Myocyte (in vitro differentiated cells): ENCODE measurements at places on chromosomes 13 and 19. TPM values are rescaled to one million over a fixed set of nuclear protein-coding genes. Genes with fewer than 3 reads are reported as not detected.

The PTGIR gene
- total RNA-seq, result 0.24 TPM in 1 of 2 replicates, not detected in the other

The KLK15 gene
- total RNA-seq, result not detected in 2 replicates

The HCST gene
- total RNA-seq, result not detected in 2 replicates

The GARIN5A gene
- total RNA-seq, result 1.5 and 3.0 TPM in 2 replicates

The DGKH gene
- total RNA-seq, result 2.6 and 2.7 TPM in 2 replicates

The FLT1 gene
- not detected in 2 replicates for total RNA-seq

The CCNA1 gene
- total RNA-seq, result 0.47 and 1.3 TPM in 2 replicates

The FGF14 gene
- total RNA-seq, result under 0.01 TPM in 1 of 2 replicates, not detected in the other

The MEDAG gene
- total RNA-seq, result 2.6 and 4.1 TPM in 2 replicates

The C19orf81 gene
- total RNA-seq, result not detected in 2 replicates

The RNF113B gene
- total RNA-seq, result not detected in 2 replicates

DNA sequence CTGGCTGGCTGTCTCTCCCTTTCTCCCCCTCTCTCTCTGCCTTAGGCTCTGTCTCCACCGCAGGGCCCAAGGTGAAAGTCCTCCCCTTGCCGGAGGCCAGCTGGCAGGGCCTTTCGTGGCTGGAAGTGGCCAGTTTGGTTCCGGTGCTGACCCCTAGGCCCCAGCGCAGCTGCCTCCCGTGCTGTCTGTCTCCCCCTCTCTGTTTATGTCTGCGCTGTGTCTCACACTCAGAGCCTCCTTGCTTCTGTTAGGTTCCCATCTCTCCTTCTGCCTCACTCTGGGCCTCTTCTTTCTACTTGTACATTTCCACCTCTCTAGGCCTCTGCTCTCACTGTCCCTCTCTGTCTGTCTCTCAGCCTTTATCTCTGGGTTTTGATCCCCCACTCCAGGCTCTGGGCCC, 13.1 kb downstream of the CCDC97 start:
- DNase-seq, result peak; percentile 90

GRCh38 chr19:13884726-13885591, 8.0 kb downstream of the NANOS3 start:
- no peak for DNase-seq

GRCh38 chr19:15368798-15369593, 10.6 kb downstream of the AKAP8 start:
- no peak for DNase-seq

GRCh38 chr13:59677966-59678814, 485.5 kb downstream of the DIAPH3 start:
- DNase-seq, result peak; percentile 67

GRCh38 chr19:44476559-44477408, 23.5 kb downstream of the ZNF180 start:
- peak; percentile 22 for DNase-seq

GRCh38 chr19:41334793-41335192, 18.9 kb downstream of the TGFB1 start:
- no peak for DNase-seq

DNA sequence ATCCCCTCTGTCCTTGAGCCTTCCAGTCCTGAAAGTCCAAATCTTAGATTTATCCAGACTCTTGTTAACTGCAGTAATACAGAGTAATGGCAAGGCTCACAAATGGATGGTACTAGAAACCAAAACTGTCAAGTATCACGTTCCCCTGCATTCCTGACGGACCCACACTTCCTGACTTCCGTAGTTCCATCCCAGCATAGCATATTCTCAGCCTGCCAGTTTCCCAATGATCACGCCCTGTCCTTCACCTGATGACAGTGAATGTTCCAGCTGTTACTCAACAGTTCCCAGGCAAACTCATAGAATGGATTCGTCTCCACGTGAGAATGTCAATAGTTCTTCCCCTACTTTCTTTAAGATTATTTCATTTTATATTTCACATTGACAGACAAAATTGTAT, 33.6 kb downstream of the SLC7A1 start:
- DNase-seq, result peak; percentile 20

DNA sequence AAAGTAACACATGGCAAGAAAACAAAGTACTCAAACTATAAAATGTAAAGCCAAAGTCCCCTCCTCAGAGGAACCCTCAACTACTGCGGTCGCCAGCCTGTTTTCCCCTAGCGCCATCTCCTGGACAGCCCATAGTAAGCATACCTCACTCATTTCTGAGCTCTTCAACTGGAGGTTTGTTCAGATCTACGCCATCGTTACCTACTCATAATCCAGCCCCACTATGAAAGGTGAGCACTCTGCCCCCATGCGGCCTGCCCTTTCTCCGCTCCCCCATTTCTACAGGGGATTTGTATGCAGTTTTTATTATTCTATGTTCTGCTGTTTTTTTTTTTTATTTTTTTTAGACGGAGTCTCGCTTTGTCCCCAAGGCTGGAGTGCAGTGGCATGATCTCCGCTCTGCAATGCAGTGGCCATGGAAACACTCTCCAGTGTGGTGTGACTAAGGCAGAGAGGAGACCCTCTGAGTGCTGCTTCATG, 26.2 kb downstream of the OPA3 start:
- DNase-seq, result peak; percentile 24

DNA sequence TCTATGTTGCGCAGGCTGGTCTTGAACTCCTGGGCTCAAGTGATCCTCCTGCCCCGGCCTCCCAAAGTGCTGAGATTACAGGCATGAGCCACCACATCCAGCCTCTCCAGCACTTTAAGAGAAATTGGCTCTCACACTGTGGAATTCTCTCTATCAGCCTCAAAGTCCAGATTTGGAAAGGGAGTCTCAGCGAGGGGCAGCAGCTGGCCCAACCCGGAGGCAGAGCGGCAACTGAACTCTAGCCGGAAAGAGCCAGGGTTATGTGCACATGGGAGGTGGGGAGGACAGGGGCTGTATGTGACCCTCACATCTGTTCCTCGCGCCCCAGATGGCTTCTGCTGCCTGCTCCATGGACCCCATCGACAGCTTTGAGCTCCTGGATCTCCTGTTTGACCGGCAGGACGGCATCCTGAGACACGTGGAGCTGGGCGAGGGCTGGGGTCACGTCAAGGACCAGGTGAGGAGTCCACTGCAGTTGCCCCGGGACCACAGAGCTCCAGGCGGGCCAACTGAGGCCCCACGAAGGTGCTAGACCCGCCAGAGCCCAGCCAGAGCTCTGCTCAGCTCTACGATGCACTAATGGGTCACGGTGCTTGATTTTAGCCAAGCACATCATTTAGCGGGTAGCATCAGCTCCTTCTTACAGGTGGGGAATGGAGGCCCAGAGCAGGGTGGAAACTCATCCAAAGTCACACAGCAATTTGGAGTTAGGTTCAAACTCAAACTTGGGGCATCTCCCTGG, 1.3 kb downstream of the CREB3L3 start:
- DNase-seq, result no peak

GRCh38 chr13:26742691-26743358, 17.8 kb downstream of the GPR12 start:
- no peak for DNase-seq

GRCh38 chr19:48969276-48970138, 4.4 kb downstream of the FTL start:
- no peak for DNase-seq

GRCh38 chr13:110483386-110483968, 78.0 kb downstream of the RAB20 start:
- DNase-seq, result no peak

DNA sequence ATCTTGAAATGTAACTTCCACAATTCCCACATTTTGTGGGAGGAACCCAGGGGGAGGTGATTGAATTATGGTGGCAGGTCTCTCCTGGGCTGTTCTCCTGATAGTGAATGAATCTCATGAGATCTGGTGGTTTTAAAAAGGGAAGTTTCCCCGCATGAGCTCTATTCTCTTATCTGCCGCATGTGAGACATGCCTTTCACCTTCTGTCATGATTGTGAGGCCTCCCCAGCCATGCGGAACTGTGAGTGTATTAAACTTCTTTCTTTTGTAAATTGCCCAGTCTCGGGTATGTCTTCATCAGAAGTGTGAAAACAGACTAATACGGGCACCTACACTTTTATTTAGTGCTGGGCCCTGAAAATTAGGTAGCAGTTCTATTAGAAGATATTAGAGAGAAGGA, 45.8 kb downstream of the TNFSF13B start:
- no peak for DNase-seq

- DNase-seq, result peak; percentile 69
These were observed 1707.6 kb upstream of the SLC10A2 start for GRCh38 chr13:104773775-104774174.

- peak; percentile 32 for DNase-seq
These were observed 13.5 kb upstream of the CCDC97 start for GRCh38 chr19:41296433-41296871.

GRCh38 chr19:3873151-3873550, 4.3 kb upstream of the ZFR2 start:
- no peak for DNase-seq

DNA sequence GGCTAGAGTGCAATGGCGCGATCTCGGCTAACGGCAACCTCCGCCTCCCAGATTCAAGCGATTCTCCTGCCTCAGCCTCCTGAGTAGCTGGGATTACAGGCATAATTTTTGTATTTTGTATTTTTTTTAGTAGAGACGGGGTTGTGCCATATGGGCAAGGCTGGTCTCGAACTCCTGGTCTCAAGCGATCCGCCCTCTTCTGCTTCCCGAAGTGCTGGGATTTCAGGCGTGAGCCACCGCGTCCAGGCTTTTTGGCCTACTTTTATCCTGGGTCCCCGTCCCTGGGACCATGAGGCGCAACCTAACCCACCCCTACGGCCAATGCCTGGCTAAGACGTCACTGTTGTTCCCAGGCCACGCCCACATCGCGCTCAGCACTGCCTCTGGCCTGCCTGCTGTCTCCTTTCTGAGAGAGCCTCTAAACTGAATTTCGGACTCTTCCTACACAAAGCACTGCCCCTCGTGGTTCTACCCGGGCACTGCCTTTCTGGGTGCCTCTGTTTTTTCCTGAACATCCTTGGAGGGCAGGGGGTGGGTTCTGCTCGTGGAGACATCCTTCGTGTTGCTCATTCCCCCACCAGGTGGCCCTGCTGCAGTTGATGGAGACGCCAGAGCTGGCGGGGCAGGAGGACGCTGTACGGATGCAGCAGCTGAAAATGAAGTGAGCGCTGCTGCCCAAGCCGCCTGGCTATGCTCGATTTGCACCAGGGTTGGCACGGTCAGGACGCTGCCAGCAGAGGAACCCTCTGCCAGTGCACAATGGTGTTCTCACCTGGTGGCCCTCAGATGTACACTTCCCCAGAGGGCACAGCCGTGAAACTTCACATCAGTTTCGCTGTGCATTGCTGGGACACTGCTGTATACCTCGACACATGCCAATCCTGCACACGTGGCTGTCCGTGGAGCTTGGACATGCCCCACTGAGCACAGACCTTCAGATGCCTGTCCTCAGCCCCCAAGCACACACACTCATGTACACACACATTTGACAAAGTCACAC, 2.0 kb downstream of the REX1BD start:
- DNase-seq, result peak; percentile 13

DNA sequence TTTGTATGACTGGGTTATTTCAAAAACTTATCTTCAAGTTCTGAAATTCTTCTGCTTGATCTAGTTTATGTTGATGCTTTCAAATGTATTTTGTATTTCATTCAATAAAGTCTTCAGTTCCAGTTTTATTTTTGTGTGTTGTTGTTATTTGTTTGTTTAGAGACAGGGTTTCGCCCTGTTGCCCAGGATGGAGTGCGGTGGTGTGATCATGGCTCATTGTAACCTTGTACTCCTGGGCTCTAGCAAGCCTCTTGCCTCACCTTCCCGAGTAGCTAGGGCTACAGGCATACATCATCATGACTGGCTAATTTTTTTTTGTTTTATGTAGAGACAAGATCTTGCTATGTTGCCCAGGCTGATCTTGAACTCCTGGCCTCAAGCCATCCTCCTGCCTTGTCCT, 40.3 kb upstream of the ARHGEF7 start:
- DNase-seq, result no peak

DNA sequence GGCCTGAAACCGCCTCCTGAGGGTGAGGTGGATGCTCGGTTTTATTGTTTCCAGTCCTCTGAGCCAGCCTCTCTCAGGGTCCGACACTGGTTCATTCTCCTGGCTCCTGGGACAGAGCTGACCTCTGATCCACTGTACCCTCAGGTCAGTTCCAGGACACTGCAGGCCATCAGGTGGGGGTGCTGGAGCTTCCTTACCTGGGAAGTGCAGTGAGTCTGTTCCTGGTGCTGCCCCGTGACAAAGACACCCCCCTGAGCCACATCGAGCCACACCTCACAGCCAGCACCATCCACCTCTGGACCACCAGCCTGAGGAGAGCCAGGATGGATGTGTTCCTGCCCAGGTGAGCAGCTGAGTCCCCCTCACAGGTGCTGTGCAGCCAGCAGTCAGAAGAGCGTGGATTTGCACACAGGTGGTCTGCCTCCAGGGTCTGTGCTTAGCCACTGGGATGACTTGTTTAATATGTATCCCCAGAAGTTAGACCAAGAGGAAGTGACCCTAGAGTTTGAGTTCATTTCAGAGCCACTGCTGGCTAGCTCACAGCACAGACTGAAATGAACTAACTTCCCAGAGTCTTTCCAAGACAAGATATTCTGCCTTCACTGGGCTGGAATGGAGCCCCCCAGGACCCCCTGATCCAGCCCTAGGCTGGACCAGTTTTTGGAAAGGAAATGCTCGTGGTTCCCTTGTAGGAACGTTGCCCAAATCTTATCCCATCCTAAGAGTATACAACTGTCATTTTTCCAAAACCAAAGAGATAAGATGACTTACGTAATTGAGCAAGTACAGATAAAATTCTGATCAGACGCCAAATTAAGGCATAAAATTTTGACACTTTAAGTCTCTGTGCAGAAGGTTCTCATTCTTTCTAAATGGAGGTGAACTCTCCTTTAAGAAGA, 8.8 kb downstream of the SERPINE3 start:
- no peak for DNase-seq

DNA sequence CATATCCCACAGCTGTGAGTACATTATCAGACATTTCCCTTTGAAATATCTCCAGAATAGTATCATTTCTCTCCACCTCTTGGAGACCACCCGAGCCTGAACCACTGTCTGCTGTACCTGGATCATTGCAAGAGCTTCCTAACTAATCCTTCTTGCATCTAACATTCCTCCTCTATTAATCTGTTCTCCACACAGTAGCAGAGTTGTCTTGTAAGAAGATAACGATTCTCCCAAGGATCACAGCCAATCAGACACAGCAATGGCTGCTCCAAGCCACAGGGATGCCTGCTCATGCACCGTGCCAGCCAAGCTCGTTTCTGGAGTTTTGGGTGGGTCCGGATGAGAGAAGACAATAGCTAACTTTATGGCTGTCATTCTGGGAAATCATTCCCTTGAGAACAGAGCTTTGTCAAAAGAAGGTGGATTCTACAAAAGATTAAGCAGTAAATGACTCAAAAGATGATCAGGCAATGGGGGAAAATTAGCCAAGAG, 14.5 kb upstream of the LAIR1 start:
- DNase-seq, result no peak

- no peak for DNase-seq
These were observed 409 bp downstream of the FOSB start for GRCh38 chr19:45468159-45468651.
